ENCODE measurements at places on chromosomes 5 and 9.

GRCh38 chr9:72931437-72931836 is 21.4 kb downstream of the ALDH1A1 start:
- H3K27ac ChIP-seq: no peak overlapping the region
- no peaks in the 10 kb centered on the region for H3K4me1 ChIP-seq
- H3K4me3 ChIP-seq: no peak overlapping the region
- H3K36me3 ChIP-seq: no peaks in the 10 kb centered on the region
- no peak for DNase-seq

DNA sequence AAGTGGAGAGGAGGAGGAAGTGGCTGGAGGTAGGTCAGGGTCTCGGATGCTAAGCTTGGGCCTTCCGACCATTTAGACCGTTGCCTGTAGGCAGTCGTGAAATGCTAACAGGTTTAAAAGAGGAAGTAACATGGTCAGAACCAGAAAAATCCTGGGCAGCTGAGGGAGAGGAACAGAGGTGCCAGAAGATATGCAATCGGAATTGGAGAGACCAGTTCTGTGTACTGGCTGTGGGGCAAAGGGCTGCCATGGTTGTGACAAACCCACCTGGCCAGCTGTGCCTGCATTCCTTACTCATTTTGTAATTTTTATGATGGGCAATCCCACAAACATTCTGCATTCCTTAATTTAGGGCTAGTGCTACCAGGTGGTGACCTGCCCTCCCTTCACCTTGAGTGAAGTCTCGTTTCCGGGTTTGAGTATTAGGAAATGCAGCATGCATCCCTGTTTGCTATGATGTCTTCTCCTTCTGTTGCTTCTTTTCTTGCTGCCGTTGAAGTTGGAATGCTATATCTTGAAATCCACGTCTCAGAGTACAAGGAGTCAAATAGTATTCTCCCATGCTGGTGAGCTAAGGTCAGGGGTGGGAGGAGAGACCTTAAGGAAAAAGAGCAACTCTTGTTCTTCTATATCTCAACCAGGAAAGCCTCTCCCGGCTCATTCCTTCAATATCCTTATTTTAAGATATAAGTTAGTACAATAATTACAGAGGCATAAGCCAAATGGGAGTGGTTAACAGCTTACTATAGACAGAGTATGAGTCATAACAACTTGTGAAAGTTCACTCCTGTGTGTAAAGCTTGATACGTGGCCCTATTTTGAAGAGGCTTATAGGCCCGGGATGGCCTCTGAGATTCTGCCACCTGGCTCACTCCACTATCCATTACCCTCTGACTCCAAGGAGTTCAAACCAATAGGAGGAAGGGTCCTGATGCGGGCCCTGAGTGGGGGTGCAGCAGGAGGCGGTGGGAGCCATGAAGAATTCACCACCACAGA is 37.0 kb downstream of the B4GALT1 start:
- no peak overlapping the region for H3K4me3 ChIP-seq
- peak; percentile 21 for DNase-seq
- peaks cover 14% of the 10 kb centered on the region for H3K4me1 ChIP-seq
- peak overlapping the region; percentile 67 for H3K27ac ChIP-seq
- peaks cover 57% of the 10 kb centered on the region for H3K36me3 ChIP-seq

DNA sequence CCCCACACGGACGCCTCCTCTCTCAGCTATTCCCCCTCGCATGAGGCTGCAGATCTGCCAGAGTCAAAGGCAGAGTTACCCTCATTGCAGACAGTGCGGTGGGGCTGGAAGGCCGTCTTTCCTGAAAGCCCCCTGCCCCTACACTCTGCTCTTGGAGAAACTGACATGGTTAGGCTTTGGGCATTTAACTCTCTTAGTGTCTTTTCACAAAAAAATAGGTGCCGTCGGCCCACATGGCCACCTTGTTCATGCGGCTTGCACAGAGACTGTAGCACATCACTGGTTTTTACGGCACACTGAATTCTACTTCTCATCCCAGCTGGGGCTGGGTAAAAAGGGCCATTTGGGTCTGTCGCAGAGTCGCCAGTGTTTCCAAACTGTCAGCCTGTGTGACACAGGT is 107.6 kb downstream of the ENTREP1 start:
- H3K27me3 ChIP-seq: no peaks in the 10 kb centered on the region
- no peak overlapping the region for H3K4me3 ChIP-seq
- H3K4me1 ChIP-seq: no peaks in the 10 kb centered on the region
- no peak for DNase-seq

DNA sequence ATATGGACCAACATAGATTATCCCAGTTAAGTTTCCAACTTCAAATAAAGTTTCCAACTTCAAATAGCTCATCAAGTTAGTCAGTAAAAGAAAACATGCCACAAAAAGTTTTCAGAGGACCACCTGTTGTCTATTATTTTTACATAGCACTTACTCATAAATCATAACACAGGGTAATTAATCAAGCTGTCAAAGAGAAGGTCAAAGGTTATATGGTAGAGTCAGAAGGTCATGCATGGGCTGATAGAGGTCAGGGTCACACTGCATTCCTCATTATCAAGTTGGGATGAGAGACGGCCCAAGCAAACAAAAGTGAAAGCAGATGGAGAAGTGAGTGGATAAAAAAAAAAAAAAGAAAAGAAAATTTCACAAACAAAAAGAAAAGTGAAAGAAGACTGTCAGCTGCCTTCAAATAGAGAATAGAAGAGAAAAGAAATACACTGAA is 145.5 kb upstream of the POU5F2 start:
- no peaks in the 10 kb centered on the region for H3K27me3 ChIP-seq
- peak overlapping the region; percentile 6 for H3K4me3 ChIP-seq
- H3K36me3 ChIP-seq: no peaks in the 10 kb centered on the region
- DNase-seq: no peak

GRCh38 chr9:5670079-5670478 is 41.2 kb downstream of the RIC1 start:
- no peak overlapping the region for H3K4me3 ChIP-seq
- no peak for DNase-seq
- H3K36me3 ChIP-seq: peaks cover 30% of the 10 kb centered on the region
- H3K4me1 ChIP-seq: peaks cover 34% of the 10 kb centered on the region
- H3K27ac ChIP-seq: no peak overlapping the region

- H3K4me1 ChIP-seq: no peaks in the 10 kb centered on the region
- no peak overlapping the region for H3K4me3 ChIP-seq
- DNase-seq: no peak
- H3K27me3 ChIP-seq: no peaks in the 10 kb centered on the region
- no peak overlapping the region for H3K27ac ChIP-seq
Observed at GRCh38 chr5:21646469-21646868, 1206.7 kb downstream of the CDH12 start.

DNA sequence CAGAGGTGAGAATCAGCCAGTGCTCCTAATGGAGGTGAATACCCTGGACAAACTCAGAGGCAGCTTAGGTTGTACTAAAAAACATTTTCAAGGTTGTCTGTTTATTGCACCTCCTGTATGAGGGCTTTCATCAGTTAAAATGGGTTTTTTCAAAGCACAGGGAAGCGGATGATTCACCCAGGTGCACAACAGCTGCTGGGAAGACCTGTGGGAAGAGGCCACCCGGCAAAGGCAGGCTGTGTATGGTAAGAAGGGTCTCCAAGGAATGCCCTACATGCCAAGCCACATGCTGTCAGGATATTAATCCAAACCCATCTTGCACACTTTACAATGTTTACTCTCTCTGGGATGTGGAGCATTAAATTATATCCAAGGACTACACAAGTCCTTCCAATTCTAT is 14.7 kb downstream of the SIL1 start:
- H3K36me3 ChIP-seq: peaks cover 5% of the 10 kb centered on the region
- H3K27me3 ChIP-seq: no peaks in the 10 kb centered on the region
- no peak overlapping the region for H3K27ac ChIP-seq
- H3K4me3 ChIP-seq: no peak overlapping the region
- no peaks in the 10 kb centered on the region for H3K4me1 ChIP-seq

DNA sequence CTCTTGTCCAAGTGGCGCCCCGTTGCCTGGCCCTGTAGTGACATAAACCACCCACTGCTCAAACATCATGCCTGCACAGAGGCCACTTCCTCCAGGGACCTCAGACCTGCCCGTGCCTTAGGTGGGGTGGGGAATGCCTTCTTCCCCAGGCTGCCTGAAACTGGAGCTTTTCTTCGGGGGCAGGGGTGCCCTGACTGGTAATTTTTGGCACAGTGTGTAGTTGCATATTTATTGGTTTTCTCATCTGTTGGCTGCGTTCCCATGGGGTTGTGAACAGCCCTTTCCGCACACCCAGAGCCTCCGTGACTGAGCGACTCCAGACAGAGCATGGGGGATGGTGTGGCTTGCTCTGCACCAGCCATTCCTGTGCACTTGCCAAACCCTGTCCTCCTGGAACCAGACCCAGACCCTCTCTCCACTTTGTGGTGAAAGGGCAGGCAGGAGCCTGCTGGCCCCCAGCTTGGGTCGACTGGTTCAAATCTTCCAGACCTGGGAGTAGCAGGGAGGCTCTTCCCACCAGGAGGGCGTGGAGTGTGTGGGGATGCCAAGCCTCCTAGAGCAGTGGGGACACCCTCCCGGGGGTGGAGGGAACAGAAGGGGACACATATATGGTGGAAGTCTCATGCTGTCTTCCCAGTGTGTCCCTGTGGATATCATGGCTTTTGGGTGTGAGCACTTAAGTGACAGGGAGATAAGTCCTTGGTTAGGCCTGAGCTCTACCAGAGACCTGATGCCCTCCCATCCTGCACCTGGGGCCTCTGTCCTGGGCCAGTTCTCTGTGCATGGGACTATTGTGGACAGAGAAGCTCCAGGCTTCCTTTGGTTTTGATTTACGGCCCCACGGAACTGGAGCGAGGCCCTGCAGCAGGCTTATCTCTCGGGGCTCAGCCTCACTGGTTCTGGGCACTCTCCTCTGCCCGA is 39.6 kb downstream of the WNK2 start:
- no peak overlapping the region for H3K27ac ChIP-seq
- H3K27me3 ChIP-seq: peaks cover 21% of the 10 kb centered on the region
- H3K4me3 ChIP-seq: no peak overlapping the region
- DNase-seq: no peak
- H3K36me3 ChIP-seq: no peaks in the 10 kb centered on the region

DNA sequence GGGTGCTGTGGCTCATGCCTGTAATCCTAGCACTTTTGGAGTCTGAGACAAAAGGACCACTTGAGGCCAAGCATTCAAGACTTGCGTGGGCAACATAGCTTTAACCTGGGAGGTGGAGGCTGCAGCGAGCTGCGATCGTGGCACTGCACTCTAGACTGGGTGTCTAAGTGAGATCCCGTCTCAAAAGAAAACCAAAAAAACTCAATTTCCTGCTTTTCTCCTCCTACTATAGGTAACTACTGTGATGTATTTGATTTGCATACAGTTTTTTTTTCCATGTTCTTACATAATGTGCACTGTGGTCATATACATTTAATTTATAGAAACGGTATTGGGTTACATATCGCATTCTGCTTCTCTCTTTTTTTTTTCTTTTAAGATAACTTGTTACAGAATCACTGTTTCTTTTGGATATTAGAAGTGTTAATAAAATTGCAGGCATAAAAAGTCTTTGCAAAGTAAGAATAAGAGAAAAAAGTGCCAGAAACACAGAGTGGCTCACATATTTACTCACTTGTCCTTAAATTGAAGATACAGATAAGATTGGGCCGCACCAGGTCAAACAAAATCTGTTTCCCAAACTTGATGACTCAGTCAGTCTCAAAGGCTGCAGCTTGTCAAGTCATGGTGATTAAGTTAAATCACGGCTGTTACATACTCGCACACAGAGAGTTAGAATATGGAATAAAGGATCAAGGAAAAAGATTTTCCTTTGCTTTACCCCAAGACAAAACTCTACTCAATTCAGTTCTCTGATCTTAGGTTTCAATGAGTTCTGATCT is 2.0 kb upstream of the PTGR1 start:
- H3K4me3 ChIP-seq: no peak overlapping the region
- no peak for DNase-seq
- H3K36me3 ChIP-seq: no peaks in the 10 kb centered on the region
- H3K27ac ChIP-seq: no peak overlapping the region

GRCh38 chr5:109589986-109590385 is 99.7 kb upstream of the MAN2A1 start:
- no peak overlapping the region for H3K27ac ChIP-seq
- H3K4me3 ChIP-seq: no peak overlapping the region
- H3K27me3 ChIP-seq: no peaks in the 10 kb centered on the region

- H3K27me3 ChIP-seq: no peaks in the 10 kb centered on the region
- DNase-seq: no peak
Observed at GRCh38 chr5:106159616-106160015, 1511.1 kb downstream of the EFNA5 start.

- peaks cover 23% of the 10 kb centered on the region for H3K36me3 ChIP-seq
- DNase-seq: no peak
- peak overlapping the region; percentile 39 for H3K27ac ChIP-seq
- H3K4me1 ChIP-seq: peaks cover 75% of the 10 kb centered on the region
Observed at GRCh38 chr5:107919361-107919760, 248.6 kb upstream of the EFNA5 start.

- DNase-seq: no peak
- no peaks in the 10 kb centered on the region for H3K4me1 ChIP-seq
- no peak overlapping the region for H3K27ac ChIP-seq
- peaks cover 16% of the 10 kb centered on the region for H3K27me3 ChIP-seq
- H3K36me3 ChIP-seq: no peaks in the 10 kb centered on the region
Observed at GRCh38 chr9:110220809-110221208, 12.8 kb upstream of the C9orf152 start.

GRCh38 chr5:102531506-102531905 is 32.7 kb upstream of the SLCO6A1 start:
- H3K4me1 ChIP-seq: no peaks in the 10 kb centered on the region
- H3K4me3 ChIP-seq: no peak overlapping the region
- H3K27ac ChIP-seq: no peak overlapping the region
- no peak for DNase-seq
- no peaks in the 10 kb centered on the region for H3K36me3 ChIP-seq

DNA sequence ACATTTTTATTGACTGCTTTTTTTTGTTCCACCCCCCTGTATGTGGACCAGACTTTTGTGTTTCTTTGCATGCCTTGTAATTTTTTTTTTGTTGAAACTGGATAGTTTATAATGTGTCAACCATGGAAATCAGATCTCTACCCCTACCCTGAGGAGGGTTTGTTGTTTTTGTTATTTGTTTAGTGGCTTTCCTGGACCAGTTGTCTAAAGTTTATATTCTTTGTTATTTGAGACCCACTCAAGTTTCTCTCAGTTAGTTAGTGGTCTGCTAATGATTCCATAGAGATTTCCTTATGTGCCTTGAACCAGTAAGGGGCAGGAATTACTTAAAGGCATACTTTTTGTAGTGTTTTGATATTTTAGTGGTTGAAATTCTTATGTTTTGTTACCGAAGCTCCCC is 41.1 kb downstream of the GCNT1 start:
- no peak overlapping the region for H3K27ac ChIP-seq
- no peaks in the 10 kb centered on the region for H3K36me3 ChIP-seq
- no peaks in the 10 kb centered on the region for H3K27me3 ChIP-seq
- H3K4me1 ChIP-seq: no peaks in the 10 kb centered on the region

- DNase-seq: no peak
- no peaks in the 10 kb centered on the region for H3K36me3 ChIP-seq
- H3K27me3 ChIP-seq: no peaks in the 10 kb centered on the region
- no peak overlapping the region for H3K4me3 ChIP-seq
- no peaks in the 10 kb centered on the region for H3K4me1 ChIP-seq
- no peak overlapping the region for H3K27ac ChIP-seq
Observed at GRCh38 chr5:98570661-98571191, 202.7 kb upstream of the RGMB start.

Data from activated naive CD4-positive, alpha-beta T cell treated with anti-CD3 and anti-CD28 coated beads, Interleukin-2, amount 10 ng/mL, durations not matched to agents 7 days and 5 days (primary cell).